ENCODE measurements at places on chromosomes 2 and 18.

DNA sequence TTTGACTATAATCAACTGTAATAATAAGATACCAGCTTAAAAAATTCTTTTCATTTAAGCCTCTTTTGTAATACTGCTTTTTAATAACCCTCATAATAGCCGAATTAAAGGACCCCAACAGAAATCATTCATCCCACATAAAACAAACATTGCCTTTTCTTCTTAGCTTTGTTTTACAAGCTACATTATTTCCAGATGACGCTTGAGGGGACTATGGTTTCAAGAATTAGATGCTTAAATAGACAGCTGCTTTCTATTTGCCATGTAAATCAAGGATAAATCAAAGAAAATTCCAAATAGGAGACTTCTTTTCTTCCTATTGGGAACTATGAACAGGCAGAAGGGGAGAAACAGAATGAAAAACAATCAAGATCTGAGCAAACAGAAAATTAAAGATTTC is 200.7 kb upstream of the SMAD7 start:
- DNase-seq: no peak

GRCh38 chr2:210195101-210195852 is 24.1 kb upstream of the KANSL1L start:
- DNase-seq: no peak

- DNase-seq: no peak
Observed at GRCh38 chr18:77300579-77300978, 50.9 kb downstream of the GALR1 start.

DNA sequence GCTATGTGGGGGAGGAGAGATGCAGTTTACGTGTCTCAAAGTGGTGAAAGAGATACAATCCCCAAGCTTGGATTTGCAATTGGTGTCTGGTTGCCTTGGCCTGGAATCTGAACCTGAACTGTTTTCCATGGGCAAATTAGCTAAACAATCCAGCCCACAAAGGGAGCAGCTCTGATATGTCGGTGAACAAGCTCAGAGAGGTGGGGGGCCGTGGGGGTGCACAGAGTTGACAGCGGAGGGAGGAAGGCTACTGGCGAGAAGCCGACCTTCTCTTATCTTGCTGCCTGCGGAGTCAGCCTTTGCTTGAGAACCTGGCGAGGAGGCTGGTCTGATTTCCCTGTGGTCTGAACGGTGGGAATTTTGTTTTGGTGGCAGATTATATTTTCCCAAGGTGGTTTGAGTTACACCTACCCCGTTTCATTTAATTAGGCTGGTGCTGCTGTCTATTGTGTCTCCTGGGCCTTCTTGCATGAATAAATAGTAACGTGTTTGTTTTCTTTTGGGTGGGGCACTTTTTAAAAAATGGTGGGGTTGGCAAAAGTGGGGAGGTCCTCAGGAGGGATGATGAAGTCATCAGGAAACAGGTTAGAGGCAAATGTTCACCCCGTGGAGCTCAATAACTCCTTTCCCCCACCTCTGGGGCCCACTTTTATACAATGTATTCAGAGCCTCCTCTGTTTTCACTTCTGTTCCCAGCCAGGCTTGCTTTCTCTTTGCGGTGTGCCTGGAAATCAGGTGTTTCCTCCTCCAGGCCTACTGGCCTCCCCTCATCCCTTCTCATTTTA is 80.9 kb upstream of the IGFBP5 start:
- DNase-seq: no peak

DNA sequence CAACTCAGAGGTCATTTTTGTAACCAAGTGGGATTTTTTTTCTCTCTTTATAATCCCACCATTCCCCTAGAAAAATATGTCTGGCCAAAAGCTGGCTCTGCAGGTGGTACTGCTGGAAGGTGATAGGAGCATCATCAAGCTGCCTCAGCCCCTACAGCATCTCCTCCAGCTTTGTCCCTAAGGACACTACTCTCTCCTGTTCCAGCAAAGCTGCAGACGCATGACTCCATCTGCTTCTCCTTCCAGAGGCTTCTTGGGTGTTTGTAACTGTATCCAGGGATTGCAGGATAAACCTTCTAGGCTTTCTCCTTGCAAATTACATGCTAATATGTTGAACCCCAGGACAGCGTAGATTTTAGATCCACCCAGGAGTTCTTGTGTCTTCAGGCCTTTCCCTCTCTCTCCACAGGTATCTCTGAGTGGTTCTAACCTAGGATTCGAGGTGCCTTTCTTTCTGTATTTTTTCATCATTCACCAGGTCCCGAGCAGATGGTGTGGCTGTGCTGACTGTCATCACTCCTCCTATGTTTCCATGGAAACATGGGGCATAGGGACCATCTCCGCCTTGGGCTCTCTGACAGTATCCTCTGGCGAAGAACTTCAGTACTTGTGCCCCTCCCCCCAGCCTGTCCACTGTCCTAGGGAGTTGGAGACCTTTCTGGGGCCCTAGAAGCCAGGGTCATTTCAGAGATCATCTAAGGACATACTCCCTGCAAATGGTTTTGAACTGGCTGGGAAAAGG is 34.3 kb downstream of the AFF3 start:
- no peak for DNase-seq

GRCh38 chr2:201263779-201264178 is 3.4 kb downstream of the CASP8 start:
- no peak for DNase-seq

DNA sequence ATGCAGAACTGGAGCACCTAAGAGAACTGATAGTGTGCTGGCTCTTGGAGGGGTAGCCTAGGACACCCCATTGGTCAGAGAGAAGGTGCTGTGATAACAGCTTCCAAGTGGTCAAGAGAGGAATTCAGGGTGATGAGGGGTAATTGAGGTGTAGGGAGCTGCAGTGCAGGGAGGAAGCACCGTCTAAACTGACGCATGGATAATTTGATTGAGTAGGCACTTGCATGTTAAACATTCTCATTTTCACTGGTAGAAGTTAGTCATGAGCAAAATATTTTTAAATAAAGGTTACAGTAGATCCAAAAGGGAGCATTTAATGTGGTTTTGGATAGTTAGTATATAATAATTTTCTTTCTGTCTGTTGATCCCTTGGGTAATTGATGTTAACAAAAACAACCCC is 155.1 kb upstream of the TCF4 start:
- no peak for DNase-seq

- DNase-seq: no peak
Observed at GRCh38 chr2:188551671-188552070, 260.0 kb downstream of the GULP1 start.

GRCh38 chr2:190407662-190408537 is at the start of gene MFSD6:
TSS of gene MFSD6 (plus strand) at chr2:190408355. CDS start at chr2:190436030, 27,675 bp downstream.
- no peak for DNase-seq

GRCh38 chr18:59929621-59930295 is 30.0 kb downstream of the PMAIP1 start:
- DNase-seq: no peak

DNA sequence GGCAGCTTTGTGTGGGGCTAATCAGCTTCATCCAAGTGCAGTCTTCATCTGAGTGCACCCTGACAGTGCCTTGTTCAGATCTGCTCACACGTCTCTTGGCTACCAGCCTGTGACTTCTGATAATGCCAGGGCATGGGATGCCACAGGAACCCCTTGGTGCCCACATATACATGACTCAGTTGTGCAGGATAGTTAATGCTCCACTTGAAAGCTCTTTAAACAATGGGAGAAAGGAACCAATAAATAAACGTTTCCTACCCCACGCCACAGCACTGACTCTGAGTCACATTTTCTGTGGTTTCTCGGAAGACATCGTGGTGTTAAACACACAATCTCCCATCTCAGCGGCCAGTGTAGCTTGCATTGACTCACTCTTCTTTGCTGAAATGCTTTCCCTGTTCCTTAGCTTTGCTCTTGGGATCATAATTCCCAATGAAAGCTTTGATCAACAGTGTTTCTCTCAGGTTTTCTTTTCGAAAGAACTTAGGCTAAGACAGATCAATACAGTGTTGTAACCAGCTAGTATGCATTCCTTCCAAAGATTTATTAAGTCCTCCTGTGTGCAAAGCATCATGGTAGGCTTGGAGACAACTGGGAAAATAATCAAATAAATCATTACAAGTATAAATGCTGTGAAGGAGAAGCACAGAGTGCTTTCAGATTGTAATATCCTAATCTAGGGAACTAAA is 142.0 kb downstream of the COPS8 start:
- no peak for DNase-seq

GRCh38 chr2:164812378-164812777 is 29.2 kb downstream of the COBLL1 start:
- no peak for DNase-seq
